CD4-positive, alpha-beta T cell (primary cell): ENCODE measurements at places on chromosomes 13 and 19. TPM values are rescaled to one million over a fixed set of nuclear protein-coding genes. Genes with fewer than 3 reads are reported as not detected.

CA11 gene
- 11.0 TPM for total RNA-seq

ZNF440 gene
- 5.8 TPM for total RNA-seq

- no peaks in the 10 kb centered on the region for H3K4me1 ChIP-seq
- no peaks in the 10 kb centered on the region for H3K27me3 ChIP-seq
- no peak overlapping the region for H3K27ac ChIP-seq
- peaks cover 43% of the 10 kb centered on the region for H3K36me3 ChIP-seq
These were observed 149.3 kb downstream of the RGCC start for GRCh38 chr13:41606646-41607045.

- H3K4me3 ChIP-seq, result no peak overlapping the region
- H3K27me3 ChIP-seq, result no peaks in the 10 kb centered on the region
- DNase-seq, result no peak
- H3K27ac ChIP-seq, result no peak overlapping the region
These were observed 373.9 kb upstream of the TSHZ3 start for GRCh38 chr19:31723101-31723500.

DNA sequence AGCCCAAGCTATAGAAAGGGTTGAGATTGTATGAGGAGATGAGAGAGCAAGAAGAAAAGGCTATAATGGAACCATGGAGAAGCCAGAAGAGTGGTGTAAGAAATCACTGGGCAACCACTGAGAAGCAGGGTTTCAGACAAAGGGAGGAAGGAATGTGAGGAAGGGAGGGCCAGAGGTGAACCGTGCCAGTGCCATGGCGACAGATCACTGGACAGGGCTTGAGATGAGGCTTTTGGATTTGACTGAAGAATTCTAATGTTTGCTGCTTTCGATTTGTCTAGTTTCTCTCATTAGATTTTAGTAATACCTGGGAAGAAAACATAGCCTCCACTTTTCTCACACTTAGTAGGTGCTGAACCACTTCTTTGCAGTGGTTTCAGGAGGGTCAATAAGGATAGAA, 6.3 kb upstream of the GPR183 start:
- no peak overlapping the region for H3K4me3 ChIP-seq
- H3K36me3 ChIP-seq, result no peaks in the 10 kb centered on the region
- no peaks in the 10 kb centered on the region for H3K27me3 ChIP-seq
- peaks cover 79% of the 10 kb centered on the region for H3K4me1 ChIP-seq
- DNase-seq, result no peak
